ENCODE measurements at places on chromosomes 6 and 20.
A peak's percentile ranks its signal among the peaks of the same experiment; 100 is the strongest.

DNA sequence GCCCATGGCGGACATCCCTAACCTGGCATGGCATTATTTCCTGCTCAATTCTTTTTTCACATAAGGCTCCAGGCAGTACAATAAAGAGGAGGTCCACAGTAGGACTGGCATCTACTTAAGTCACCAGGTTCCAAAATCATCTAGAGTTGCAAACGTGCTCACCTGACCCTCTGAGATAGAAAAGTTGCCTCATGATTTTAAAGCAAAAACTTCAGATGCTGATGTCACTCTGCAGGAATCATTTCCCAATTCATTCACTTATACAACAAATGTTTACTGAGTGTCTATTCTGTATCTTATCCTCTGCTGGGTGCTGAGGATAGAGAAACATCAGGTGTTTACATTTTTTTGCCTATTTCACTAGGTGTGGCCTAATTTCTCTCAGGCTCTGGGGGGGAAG is 2.2 kb downstream of the ADGRF4 start:
- DNase-seq: no peak

- DNase-seq: no peak
These were observed 10.2 kb downstream of the BNIP5 start for GRCh38 chr6:36326356-36326995.

GRCh38 chr6:52929321-52930164 is 20.0 kb upstream of the GSTA3 start:
- no peak for DNase-seq

DNA sequence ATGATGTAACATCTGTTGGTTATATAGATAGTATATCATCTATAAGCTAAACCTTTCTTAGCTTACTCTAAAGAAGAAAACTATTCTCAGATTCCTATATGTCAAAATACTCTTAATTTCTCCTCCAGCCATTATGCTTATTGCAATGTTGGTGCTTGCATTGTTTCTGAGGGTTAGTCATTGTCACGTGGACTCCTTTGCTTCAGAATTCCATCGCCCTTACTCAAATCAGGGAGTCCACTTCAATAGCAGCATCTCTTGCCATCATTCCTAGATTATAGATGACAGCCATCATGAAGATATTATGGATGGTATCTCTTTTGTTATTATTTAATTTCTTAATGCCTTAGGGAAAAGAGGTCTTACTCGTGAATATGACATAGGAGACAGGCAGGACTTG is 776.1 kb downstream of the TENT5A start:
- no peak for DNase-seq

GRCh38 chr20:33719277-33719988 is 677 bp downstream of the PXMP4 start:
- no peak for DNase-seq

DNA sequence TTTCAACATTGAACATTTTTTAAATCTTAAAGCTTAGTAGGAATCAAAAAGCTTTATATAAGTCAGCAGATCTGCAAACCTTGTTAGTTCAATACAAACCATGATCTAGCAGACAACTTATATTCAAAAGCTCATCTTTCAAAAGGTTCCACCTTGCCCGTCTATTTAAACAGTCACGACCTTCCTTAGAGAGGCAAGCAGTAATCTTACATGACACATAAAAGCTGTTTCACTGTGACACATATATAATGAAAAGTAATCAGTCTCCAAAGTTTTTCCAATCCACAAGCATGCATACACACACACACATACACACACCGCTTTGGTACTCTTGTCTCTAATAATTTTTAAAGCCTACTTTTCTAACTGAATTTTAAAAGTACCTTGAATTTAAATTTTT is 12.9 kb downstream of the SOD2 start:
- DNase-seq: no peak

DNA sequence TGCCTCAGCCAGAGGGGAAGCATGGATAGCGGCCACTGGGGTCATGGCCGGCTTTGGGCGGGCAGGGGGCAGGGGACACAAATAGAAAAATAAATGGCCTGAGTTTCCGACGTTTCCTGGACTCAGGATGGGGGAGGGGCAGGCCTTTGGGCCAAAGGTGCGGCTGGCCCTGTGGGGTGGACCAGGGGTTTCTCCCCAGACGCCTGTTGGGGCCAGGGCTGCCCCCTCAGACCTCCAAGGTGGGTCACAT is 6.4 kb upstream of the TCEA2 start:
- DNase-seq: no peak

DNA sequence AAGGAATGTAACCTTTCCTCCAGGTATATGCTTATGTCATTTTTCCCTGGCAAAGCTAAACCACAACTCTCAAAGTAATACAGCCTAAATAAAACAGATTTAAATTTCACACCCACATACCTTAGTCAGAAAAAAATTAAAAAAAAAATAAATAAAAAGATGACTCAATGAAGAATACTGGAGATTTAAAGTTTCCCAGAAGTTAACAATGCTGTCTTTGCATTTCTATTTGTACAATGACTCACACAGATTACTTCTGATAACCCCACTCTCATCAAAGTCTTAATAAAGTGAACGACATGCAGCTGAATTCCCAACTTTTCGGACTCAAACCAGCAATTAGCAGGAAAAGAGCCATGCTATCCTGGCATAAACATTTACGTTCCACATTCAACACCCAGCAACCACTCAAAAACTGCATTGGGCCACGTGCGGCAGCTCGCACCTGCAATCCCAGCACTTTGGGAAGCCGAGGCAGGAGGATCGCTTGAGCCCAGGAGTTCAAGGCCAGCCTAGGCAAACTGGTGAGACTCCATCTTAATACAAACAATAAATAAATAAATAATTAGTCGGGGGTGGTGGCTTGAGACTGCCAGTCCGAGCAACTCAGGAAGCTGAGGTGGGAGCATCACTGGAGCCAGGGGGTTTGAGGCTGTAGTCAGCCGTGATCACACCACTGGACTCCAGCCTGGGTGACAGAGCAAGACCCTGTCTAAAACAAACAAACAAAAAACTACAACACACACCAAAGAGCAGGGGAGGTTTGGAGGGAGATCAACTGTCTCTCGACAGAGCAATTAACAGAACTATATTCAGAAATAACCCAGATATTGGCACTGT is 130.5 kb downstream of the WDR27 start:
- DNase-seq: no peak

DNA sequence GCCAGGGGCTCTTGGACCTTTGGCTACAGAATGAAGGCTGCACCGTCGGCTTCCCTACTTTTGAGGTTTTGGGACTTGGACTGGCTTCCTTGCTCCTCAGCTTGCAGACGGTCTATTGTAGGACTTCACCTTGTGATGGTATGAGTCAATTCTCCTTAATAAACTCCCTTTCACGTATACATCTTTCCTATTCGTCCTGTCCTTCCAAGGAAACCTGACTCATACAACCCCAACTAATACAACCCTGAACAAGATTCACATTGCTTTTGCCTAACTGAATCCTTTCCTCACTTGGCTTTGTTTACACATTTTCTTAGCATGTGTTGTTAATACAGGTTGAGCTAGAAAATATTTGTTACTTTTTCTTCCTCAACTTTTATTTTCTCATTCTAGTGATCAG is 21.9 kb downstream of the TBXT start:
- no peak for DNase-seq

DNA sequence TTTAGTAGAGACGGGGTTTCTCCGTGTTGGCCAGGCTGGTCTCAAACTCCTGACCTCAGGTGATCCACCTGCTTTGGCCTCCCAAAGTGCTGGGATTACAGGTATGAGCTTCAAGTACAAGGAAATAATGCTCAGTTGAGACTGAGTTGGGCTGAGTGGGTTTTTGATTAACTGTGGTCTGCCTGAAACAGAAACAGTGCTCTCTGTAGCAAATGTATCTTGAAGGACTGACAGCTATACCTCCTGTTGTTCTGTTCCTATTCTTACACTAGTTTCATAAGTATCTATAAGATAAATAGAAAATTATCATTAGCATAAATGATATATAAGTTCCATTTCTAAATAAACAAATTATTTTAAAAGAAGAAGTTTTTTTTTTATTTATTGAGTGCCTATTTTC is 142.8 kb upstream of the PTPRK start:
- no peak for DNase-seq

GRCh38 chr6:44487002-44487401 is 99.5 kb downstream of the CDC5L start:
- no peak for DNase-seq

- DNase-seq: no peak
These were observed 368.6 kb downstream of the BTBD9 start for GRCh38 chr6:38271081-38271480.

GRCh38 chr6:135412761-135413160 is 84.8 kb downstream of the AHI1 start:
- DNase-seq: no peak

DNA sequence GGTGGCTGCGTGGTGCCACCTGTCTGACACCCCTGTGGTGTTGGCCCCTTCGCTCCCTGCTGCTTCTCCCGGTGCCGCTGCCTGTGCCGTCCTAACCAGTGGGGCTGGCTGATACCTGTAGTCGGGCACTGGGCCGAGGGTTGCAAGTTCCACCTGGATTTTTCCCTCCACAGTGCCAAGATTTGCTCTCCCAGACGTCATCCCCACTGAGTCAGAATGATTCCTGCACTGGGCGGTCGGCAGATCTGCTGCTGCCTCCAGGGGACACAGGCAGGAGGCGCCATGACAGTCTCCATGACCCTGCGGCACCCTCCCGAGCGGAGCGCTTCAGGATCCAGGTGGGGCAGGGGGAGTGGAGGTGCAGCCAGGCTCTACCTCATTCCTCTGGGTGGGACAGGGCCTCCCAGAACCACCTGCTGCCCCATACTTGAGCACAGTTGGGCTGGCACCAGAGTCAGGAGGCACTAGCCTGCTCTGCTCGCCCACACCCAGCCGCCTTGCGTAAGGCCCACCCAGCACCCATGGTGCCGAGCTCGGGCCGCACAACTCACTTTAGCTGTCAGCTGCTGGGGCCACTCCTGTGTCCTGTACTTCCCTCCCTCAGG is 60.2 kb downstream of the TCP11 start:
- DNase-seq: no peak

GRCh38 chr6:77470983-77471382 is 7.7 kb upstream of the HTR1B start:
- no peak for DNase-seq

- peak; percentile 28 for DNase-seq
These were observed 2.0 kb downstream of the MAN1A1 start for GRCh38 chr6:119347466-119348095.

DNA sequence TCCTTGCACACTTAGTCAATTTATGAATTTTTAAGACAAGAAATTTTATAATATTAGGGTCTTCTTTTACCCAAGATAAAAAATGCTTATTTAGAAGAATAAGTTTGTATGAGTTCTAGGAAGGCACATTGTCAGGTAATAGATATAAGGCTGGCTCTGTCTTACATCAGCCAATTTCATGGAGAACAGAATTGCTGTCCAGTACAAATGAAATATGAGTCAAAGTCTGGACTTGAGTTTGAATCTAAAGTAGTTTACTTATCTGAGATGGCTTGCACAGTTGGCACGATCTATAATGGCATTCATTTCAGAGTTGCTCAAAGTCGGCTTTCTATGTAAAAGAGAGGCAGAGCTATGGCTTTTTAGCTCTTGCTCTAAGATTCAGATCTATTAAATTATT is 228.2 kb downstream of the KCNQ5 start:
- DNase-seq: no peak

DNA sequence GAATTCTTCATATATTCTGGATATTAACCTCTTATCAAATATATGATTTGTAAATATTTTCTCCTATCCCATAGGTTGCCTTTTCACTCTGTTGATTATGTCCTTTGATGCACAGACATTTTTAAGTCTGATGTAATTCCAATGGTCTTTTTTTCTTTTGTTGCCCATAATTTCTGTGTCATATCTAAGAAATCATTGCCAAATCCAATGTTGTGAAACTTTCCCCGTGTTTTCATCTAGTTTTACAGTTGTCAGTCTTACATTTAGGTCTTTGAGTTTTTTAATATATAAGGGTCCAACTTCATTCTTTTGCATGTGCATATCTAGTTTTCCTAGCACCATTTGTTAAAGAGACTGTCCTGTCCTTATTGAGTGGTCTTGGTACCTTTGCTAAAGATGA is 111.5 kb downstream of the SESN1 start:
- no peak for DNase-seq

GRCh38 chr20:45919542-45920399 is 7.8 kb upstream of the PLTP start:
- DNase-seq: no peak

GRCh38 chr6:69005199-69005598 is 370.1 kb downstream of the ADGRB3 start:
- DNase-seq: no peak

- DNase-seq: no peak
These were observed 5.6 kb upstream of the BEND6 start for GRCh38 chr6:56949265-56949664.

DNA sequence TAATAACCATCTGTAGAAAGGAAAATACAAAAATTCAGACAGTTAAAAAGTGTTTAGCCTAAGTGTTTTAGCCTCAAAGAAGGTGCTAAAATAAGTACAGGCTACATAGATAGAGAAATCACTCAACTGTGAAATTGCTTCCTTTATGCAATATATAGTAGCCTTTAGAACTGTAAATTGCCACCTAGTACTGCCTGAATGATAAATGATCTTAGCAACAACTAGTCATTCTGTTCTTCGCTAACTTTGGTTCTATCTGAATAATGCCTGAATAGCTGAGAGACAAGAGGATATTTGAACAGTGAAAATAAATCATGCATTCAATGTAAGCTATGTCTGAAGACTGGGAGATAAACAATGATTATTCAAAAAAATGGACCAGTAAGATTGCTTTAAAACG is 603.3 kb upstream of the PTCHD4 start:
- no peak for DNase-seq

- no peak for DNase-seq
These were observed 5.2 kb downstream of the RPS12 start for GRCh38 chr6:132819405-132820161.

DNA sequence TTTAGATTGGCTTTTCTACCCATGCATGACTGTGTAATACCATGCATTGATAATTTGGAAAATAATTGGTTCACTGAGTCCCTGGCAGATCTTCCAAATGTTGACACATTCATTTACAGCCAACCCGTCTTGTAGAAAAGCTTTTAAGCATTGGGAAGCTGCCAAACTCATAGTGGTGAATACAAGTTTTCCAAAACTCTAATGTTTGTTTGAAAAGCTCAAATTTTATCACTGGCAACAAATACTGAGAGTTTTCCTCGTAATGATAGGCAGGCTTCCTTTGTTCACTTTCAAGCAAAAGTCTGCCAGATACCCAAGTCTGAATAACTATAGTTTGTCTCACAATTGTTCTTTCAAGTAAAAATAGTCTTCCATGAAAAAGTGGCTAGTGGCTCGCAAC is 143.0 kb downstream of the FIG4 start:
- DNase-seq: no peak

All from GM13976 (cell line).